ENCODE measurements at places on chromosomes 12 and 14. TPM values are rescaled to one million over a fixed set of nuclear protein-coding genes. Genes with fewer than 3 reads are reported as not detected.

The ZNF84 gene
- 23.9 TPM for total RNA-seq

The NOC4L gene
- total RNA-seq = 17.9 TPM

The GPR132 gene
- total RNA-seq = not detected

The GLIPR1L1 gene
- total RNA-seq = not detected

The PLEKHD1 gene
- total RNA-seq = not detected

The ETFRF1 gene
- 17.2 TPM for total RNA-seq

The FRMD6 gene
- total RNA-seq = 546 TPM

The CMA1 gene
- not detected for total RNA-seq

The BCL11B gene
- total RNA-seq = not detected

The NAP1L1 gene
- 390 TPM for total RNA-seq

The SPTB gene
- 0.22 TPM for total RNA-seq

The PRB2 gene
- total RNA-seq = not detected

The ADCY6 gene
- total RNA-seq = 34.1 TPM

The RALGAPA1 gene
- 21.7 TPM for total RNA-seq

The KRT6C gene
- not detected for total RNA-seq

The ENDOU gene
- total RNA-seq = not detected

The DENND5B gene
- 20.3 TPM for total RNA-seq

The SLC6A13 gene
- not detected for total RNA-seq

The TAS2R42 gene
- total RNA-seq = not detected

The SOX5 gene
- total RNA-seq = 22.5 TPM

The APOF gene
- total RNA-seq = not detected

The KRT3 gene
- not detected for total RNA-seq

The CAPS2 gene
- total RNA-seq = 1.8 TPM

The SMIM41 gene
- total RNA-seq = 1.0 TPM

The GPRC5A gene
- 17.9 TPM for total RNA-seq

The SVOP gene
- total RNA-seq = not detected

The FAR2 gene
- total RNA-seq = 3.7 TPM

The AQP6 gene
- total RNA-seq = not detected

The CD163L1 gene
- 2.4 TPM for total RNA-seq

The BATF gene
- total RNA-seq = 0.72 TPM

The GZMH gene
- total RNA-seq = not detected

The PAX9 gene
- total RNA-seq = not detected

The DAO gene
- not detected for total RNA-seq

The LMNTD1 gene
- total RNA-seq = not detected

The SCNN1A gene
- 0.57 TPM for total RNA-seq

The CBLN3 gene
- 5.0 TPM for total RNA-seq

The DUSP16 gene
- total RNA-seq = 8.7 TPM

The ZNF891 gene
- total RNA-seq = 0.44 TPM

The MYO1H gene
- total RNA-seq = not detected

The GSKIP gene
- total RNA-seq = 44.7 TPM

The GUCY2C gene
- total RNA-seq = not detected

The NRL gene
- total RNA-seq = 0.72 TPM

The LRRK2 gene
- 1.1 TPM for total RNA-seq

The SYT10 gene
- not detected for total RNA-seq

The RPL10L gene
- not detected for total RNA-seq

The LHX5 gene
- total RNA-seq = not detected

The AKAP6 gene
- total RNA-seq = 4.7 TPM

The OGFOD2 gene
- total RNA-seq = 17.3 TPM

The RDH5 gene
- total RNA-seq = 6.2 TPM

The WSCD2 gene
- not detected for total RNA-seq

The MYBPC1 gene
- not detected for total RNA-seq

The OR4Q3 gene
- not detected for total RNA-seq

The MEG3 gene
- total RNA-seq = 351 TPM

The PPP4R4 gene
- 0.43 TPM for total RNA-seq

The CLEC14A gene
- under 0.01 TPM for total RNA-seq
